ENCODE measurements at places on chromosomes 11 and 22.

- no peak for DNase-seq
These were observed 5.0 kb downstream of the PRDX5 start for GRCh38 chr11:64322925-64323260.

DNA sequence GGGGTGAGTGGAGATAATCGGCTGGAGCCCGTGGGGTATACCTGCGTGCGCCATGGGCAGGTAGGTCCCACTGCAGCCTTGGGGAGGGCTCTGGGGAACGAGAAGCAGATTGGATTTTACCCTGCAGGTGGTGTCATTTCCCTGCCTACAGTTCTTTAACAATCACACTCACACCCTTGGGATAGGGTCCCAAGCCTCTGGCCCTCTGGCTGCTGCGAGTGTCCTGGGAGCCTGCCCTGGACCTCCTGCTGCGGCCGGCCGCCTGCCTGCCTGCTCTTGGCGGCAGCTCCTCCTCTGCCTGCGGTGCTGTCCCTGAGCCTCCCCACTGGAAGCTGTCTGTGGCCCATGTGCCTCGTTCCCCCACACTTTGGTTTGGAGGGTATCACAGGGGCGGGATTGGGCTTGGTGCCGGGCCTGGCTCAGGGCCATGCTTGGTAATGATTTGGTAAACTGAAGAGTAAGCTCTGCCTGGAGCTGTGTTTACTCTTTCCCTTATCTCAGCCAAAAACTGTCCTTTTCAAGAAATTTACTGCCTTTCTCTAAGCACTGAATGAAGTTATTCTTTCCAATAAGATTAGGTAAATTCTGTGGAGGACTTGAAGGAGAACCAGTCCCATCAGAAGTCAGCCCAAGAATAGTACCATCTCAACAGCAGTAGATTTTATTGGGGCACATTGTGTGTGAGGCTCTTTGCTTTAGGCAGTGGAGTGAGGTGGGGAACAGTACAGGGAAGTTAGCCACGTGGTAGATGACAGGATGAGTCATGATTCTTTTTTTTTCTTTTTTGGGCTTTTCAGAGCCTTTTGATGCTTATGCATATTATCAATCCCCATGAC is 53.7 kb downstream of the TBC1D22A start:
- no peak for DNase-seq

DNA sequence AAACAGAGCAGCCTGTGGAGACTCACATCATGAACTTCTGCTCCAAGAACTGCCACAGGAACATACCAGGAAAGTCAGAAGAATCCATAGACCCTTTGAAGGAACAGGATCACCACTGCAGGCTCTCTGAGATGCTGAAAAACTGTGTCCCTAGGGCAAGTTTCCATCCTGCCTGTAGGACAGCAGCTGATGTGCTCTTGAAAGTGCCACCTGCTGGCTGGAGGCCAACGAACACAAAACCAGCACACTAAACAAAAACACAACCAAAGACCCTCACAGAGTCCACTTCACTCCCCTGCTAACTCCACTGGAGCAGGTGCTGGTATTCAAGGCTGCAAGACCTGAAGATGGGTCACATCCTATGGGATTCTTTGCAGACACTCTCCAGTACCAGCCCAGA is 12.0 kb upstream of the NXPE1 start:
- no peak for DNase-seq

- no peak for DNase-seq
These were observed 31.9 kb upstream of the CCDC90B start for GRCh38 chr11:83317757-83318690.

DNA sequence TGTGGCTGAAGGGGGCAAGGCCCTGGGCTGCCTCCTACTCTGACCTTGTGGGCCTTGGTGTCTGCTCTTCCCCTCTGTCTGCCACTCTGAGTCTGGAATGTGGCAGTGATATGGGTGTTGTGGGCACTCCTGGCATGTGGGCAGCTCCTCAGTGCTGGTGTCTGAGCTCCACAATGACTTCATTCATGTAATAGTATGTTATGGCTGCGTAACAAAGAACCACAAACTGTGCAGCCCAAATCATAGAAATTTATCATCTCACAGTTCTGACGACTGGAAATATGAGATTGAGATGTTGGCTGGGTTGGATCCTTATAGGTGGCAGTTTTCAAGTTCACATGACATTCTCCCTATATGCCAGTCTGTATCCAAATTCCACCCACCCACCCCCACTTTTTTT is 59.1 kb downstream of the BCR start:
- DNase-seq: no peak

DNA sequence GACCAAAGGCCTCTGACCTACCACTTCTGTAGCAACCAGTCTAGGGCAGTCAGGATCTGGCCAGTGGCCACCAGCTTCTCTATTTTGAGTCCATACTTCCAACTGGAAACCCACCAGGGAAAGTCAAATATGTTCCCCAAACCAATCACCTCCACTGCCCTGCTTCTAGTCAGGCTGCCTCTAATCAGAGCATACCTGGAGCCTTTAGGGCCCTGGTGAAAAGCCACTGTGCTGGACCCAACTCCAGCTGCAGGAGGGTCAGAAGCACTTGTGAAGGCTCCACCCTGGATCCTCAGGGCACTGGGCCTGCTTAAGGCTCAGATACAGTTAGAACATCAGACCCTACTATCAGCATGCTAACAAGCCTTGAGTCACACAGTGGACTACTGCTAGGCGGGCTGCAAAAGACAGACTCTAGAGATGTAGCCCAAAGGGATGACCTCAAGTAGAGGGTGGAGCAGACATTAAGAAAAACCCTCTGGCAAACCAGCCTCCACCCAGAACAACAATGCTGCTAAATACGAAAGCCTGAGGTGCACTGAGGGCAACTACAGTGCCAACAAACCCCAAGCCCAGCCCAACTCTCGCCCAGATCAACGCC is 69.2 kb downstream of the DGCR2 start:
- DNase-seq: no peak

DNA sequence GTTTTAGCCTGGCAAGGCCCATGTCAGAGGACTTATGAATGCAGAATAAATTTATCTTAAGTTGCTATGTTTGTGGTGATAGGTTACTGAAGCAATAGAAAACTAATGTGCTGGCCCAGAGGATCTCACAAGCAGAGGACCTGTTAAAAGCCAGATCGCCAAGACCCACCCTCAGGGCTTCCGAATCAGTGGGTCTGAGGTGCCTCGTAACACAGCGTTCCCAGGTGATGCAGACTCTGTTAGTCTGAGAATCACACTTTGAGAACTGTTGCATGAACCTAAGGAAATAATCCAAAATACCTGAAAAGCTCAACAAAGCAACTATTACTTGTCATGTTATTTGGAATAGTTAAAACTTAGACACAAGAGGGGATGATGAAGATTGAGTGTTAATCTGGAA is 6.7 kb upstream of the SCARF2 start:
- no peak for DNase-seq

DNA sequence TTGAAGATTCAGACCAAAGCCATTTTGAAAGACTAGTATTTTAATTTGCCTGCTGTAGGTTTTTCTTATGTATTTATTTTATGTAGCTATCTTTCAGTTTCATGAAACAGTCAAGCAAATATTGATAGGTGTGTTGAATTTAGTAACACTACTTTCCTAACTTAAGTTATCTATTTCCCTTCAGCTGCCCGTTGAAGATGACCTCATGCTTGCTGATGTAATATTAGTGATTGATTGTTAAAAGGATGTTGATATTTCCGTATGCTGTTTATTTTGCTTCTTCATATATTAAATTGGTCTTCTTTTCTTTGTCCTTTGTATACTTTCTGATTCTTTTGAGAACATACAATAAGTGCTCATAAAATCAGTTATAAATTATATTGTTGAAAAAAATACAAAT is 86.8 kb upstream of the CHORDC1 start:
- DNase-seq: no peak

GRCh38 chr11:68463714-68464113 is 3.2 kb downstream of the PPP6R3 start:
- no peak for DNase-seq

DNA sequence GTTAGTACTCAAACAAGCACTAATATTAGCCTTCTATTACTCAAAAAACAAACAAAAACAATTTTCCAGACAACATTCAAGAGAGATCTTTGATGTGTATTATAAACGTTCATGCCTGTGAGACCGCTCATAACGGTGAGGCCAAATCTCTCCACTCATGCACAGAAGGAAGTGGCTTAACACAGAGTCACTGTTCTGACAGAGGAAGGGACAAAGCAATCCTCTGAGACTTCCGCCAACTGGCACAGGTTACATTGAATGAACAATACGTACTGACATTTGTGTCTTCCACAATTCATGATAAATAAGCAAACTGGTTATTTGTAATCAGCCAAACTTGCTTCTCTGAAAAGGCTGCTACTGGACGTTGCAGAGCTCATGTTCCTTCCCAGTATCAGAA is 30.5 kb downstream of the CHKA start:
- no peak for DNase-seq

- DNase-seq: no peak
These were observed 195.9 kb upstream of the SESN3 start for GRCh38 chr11:95426823-95427462.

DNA sequence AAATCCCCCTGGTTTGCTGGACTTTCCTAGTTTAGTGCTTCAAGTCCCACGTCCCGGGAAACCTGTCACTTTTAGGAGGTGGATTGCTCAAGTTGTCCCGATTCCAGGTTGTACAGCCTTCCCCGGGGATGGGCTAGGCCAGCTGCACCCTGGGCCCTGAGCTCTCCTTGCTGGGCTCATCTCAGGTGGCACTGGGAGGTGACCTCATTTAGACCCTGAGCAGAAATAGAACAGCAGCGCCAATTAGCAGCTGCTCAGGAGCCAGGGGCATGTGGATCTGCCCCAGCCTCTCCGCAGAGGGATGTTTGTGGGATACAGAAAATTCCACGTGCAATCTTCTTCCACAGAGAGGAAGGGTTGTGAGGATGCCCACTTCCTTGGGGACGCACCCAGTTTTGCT is 9.6 kb upstream of the CERK start:
- no peak for DNase-seq

- DNase-seq: no peak
These were observed 85.2 kb upstream of the RTL6 start for GRCh38 chr22:44583061-44583760.

DNA sequence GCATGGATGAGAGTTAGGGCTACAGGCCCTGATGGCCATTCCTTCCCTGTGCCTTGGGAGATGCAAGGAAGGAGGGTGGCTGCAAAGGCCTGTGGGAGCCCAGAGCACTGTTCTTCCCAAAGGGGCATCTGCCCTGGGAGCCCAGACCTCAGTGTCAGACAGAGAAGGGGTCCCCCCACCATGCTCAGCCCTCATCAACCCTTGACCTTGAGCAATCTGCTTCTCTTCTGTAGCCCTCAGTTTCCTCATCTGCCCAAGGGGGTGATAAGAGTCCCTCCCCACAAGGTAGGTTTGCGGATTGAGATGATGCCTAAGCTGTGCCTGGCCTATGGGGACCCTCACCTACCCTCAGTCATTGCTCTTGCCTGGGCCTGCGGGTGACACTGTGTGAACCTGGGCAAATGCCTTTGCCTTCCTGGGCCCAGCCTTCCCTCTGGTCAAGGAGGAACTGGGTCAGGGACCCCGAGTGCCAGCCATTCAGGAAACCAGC is 47.5 kb downstream of the IGLL5 start:
- no peak for DNase-seq

- DNase-seq: no peak
These were observed 26.8 kb upstream of the RAG1 start for GRCh38 chr11:36540998-36541397.

GRCh38 chr11:66251809-66252208 is 16.6 kb upstream of the RAB1B start:
- no peak for DNase-seq

DNA sequence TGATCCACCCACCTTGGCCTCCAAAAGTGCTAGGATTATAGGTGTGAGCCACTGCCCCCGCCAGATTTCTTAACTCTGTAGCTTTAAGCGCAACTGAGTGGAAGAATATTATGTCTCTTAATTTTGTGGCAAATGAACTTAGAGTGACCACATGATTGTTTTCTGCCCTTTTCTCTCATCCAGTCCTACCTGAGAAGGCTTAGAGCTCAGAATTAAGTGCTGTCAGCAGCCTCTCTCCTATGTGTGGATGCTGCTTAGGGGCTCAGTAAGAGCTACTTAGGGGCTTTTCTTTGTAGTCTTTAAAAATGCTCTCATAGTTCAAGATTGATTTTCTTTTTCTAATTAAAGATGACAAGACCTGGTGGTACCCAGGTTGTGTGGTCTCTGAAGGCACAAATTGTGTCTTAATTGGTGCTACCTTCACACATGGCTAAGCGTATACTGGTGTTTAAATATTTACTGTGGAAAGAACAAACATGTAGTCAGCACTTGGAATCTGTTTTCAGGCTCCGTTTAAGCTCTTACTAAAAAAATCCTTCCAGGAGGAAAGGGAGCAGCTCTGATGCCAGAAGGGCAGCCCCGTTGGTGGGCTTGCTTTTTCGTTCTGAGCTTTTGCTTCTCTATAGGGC is 59.3 kb downstream of the DEPDC5 start:
- no peak for DNase-seq

GRCh38 chr11:73353422-73353821 is 22.8 kb upstream of the RELT start:
- no peak for DNase-seq

GRCh38 chr22:24947881-24948280 is 1.4 kb upstream of the LHFPL7 start:
- no peak for DNase-seq

- DNase-seq: no peak
These were observed 620.6 kb downstream of the SOX6 start for GRCh38 chr11:15735706-15736105.

DNA sequence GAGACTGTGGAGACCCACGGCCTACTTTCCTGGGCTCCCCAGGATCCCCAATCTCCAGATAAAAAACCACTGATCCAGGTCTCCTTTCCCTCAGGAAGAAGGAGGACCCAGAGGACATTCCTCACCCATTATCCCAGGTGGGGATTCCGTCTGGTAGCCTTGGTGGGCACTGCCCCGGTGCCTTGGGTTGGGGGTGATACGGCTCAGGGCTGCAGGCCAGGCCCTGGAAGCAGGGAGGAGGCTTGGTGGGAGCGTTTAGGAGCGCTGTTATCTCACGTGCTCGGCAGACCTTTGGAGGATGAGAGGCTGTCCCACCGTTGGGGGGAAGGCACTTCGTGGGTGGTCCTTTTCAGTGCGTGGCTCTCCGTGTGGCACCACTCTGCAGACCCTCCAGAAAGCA is 926.3 kb downstream of the BRD1 start:
- no peak for DNase-seq

DNA sequence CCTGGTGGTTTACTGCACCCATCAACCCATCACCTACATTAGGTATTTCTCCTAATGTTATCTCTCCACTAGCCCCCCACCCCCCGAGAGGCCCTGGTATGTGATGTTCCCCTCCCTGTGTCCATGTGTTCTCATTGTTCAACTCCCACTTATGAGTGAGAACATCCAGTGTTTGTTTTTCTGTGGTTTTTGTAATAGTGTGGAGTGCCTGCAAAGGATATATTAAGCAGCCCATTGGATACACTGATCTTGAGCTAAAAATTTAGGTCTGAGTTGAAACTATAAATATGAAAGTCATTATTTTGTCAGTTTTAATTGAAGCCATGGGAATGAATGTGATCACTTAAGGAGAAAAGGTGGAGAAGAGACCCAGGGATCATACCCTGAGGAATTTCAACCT is 23.0 kb downstream of the MRPL48 start:
- no peak for DNase-seq

All from esophagus squamous epithelium (tissue), 5 donors.